SIG-M5 (cell line): ENCODE measurements at places on chromosomes 16 and 17.

- DNase-seq = no peak
Measured at GRCh38 chr17:28702026-28702751, 9.5 kb downstream of the PROCA1 start.

- DNase-seq = no peak
Measured at GRCh38 chr17:15287538-15288267, 22.6 kb upstream of the PMP22 start.

GRCh38 chr17:66191593-66192377, at the start of gene CEP112:
CEP112 (minus strand) TSS chr17:66192133.
- DNase-seq = no peak

DNA sequence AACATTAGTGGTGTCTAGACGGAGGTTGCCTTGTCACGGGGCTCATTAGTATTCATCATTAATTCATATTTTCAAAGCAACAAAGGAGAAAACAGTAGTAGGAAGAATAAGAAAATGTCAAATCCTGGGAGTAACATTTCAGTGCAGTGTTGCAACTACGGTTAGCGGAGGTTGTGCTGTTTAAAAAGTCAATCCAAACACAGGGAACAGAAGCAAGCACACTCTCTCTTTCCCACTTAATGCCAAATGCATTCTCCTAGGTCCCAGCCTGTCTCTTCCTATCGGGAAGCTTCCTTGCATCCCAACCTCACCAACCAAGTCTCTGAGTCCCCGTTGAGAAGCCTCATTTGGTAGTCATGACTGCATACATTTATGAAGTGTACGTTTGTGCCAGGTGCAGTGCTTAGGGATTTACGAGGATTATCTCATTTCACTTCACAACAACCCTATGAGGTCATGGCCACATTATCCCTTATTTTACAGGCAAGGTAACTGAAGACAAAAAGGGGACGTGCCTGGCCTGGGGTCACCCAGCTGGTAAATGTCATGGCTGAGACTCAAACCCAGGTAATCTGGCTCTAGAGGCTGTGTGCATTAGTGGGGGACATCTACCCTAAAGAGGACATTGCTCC, 283.6 kb upstream of the SALL1 start:
- DNase-seq = no peak

DNA sequence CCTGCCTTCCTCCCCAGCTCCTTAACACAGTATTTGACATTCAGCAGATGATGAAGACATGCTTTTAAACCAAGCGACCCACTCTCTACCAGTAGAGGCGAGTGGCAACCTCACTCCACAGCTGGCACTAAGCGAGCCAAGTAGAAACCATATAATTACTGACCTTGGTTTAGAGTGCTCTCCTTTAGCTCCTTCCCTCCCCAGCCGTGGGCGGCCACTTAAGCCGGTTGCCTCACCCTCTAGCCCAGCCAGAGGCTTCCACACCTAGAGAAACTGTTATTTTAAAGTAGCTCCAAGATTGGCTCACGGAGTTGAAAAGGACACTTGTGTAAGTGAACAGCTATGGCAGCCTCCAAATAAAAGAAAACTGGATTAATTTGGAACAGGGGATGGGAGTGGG, 109.1 kb upstream of the CRHR1 start:
- no peak for DNase-seq

DNA sequence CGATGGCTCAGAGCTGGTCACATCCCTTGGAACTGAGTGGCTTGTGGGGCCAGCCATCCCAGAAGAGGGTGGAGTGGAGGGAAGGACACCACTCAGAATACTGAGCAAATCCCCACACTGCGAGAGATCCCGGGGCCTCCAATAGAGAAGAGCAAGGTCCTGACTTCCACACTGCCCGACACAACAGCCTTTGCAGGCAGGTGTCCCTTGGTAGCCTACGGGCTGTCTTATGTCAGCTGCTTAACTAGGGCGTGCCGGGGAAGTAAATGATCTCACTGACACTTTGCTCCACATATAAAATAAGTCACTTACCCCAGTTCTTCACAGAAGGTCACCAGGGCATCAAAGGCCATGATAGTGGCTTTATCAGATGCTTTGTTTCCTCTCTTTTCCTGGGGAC, 16.1 kb downstream of the RECQL5 start:
- DNase-seq = no peak

- no peak for DNase-seq
Measured at GRCh38 chr17:38910325-38910724, 15.1 kb upstream of the LASP1NB start.

GRCh38 chr17:34813290-34813689, 148.0 kb downstream of the CCT6B start:
- no peak for DNase-seq

DNA sequence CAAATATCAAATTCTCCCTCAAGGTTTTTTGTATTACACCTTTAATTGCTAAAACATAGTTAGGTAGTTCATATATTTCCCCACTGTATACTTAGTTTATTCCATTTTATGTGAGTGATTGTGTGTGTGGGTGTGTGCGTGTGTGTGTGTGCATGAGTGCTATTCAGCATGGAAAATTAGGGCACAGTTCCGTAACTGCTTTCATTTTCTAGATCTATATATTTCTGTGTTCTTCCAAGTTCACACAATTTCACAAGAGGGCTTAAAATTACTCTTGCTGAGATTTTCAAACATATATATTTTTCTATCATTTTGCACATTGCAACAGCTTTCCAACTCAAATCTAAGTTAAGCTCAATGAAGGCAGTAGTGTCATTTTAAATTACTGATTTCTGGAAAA, 782.9 kb upstream of the SOX9 start:
- DNase-seq = no peak

- no peak for DNase-seq
Measured at GRCh38 chr16:16924613-16925012, 545.7 kb downstream of the NPIPA7 start.

GRCh38 chr17:56257075-56257474, 103.8 kb downstream of the ANKFN1 start:
- DNase-seq = no peak

DNA sequence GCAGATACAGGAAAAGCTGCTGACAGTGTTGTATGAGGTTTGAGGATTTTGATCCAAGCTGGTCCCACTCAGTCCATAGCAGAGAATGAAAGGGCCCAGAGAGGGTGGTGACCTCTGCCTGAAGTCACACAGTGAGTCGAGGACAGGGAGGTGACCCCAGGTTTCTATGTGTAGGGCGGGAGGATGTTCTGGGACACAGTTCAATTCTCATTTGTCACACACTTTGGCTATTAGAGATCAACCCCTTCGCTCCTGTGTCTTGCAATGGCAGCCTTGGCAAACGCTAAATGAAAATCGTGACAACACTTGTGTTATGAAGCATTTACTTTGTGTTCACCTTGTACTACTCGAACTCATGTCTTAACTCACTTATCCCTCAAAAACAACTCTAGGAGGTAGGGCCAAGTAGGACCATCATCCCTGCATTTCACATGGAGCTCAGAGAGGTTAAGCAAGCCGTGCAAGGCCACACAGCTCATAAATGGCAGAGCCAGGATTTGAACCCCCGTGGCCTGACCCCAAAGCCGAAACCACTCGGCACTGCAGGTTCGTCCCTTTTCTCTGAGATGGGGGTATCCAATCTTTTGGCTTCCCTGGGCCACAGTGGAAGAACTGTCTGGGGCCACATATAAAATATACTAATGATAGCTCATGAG, 10.2 kb downstream of the DEXI start:
- DNase-seq = no peak

- DNase-seq = no peak
Measured at GRCh38 chr17:47797797-47798196, 23.8 kb downstream of the OSBPL7 start.

GRCh38 chr17:63475491-63476412, 1.1 kb upstream of the ACE start:
- no peak for DNase-seq

DNA sequence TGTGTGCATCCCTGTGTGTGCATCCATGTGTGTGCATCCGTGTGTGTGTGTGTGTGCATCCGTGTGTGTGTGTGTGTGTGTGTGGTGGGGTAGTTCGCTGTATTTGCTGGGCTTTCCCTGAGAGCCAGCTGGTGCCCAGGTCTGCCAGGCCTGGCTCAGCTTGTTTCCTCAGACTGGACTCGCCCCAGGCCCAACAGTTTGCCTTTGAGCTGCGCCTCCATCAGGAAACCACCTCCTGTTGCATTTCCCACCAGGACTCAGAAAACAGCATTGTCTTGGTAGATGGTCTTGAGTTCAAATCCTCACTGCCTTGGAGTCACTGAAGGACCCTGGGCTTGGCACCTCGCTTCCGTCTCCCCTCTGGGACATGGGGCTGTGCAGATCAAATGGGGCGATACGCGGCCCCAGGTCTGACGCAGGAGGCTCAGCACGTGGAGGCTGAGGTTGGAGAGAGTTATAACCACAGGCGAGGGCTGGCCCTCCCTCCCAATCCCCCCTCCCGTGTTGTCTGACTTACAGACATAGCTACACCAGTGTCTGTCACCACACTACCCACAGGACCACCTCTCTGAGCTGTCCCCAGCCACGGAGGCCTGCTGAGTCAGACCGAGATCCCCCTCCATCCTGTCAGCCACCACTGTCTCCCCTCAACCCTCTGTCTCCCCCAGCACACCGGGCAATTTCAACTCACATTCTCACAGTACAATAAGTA, 4.7 kb downstream of the ITGAE start:
- no peak for DNase-seq

DNA sequence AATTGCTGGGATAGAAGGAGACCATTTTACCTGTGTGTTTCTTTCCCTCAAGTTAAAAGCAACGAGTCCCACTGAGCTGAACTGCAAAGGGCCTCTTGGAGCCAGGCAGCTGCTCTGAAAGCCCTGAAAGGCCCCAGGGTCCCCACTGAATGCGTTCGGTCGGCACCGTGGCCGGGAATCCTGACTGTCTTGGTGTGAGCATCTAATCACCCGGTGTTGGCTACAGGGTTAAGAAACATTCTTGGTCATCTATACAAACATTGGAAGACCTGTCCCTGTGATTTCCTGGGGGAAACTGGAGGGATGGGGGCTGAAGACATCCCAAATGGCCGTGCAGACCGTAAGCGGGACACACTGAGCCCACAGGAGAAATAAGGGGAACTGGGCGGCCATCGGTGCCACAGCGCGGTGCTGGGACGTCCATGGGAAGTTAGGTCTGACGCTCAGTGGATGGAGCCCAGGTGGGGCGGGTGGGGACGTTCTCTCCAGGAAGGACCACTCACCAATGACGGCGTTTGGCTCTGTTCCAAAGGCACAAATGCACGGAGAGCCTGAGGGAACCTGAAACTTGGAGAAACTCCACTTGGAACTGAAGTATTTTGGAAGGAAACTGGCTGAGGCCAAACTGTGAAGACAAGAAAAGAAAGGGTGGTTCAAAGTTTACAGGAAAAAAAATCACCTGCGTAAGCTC, 32.1 kb downstream of the WDR45B start:
- DNase-seq = no peak

- no peak for DNase-seq
Measured at GRCh38 chr16:80931801-80932707, 74.6 kb downstream of the CMC2 start.

- DNase-seq = no peak
Measured at GRCh38 chr17:62724398-62725146, 83.5 kb downstream of the MARCHF10 start.

DNA sequence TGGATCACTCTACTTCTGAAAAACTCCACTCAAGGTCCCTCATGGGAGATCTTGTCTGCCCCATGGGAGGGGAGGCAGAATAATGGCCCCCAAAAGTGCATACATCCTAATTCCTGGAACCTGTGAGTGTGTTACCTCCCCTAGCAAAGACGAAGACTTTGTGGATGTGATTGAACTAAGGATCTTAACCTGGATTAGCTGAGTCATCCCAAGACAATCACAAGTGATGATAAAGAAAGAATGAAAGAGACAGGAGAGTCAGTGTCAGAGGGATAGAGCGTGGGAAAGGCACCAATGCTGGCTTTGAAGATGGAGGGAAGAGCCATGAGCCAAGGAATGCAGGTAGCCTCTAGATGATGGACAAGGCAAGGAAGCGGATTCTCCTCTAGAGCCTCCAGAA, 374.7 kb upstream of the DYNLRB2 start:
- DNase-seq = no peak

GRCh38 chr17:48215583-48216139, 108.1 kb downstream of the SNX11 start:
- no peak for DNase-seq

DNA sequence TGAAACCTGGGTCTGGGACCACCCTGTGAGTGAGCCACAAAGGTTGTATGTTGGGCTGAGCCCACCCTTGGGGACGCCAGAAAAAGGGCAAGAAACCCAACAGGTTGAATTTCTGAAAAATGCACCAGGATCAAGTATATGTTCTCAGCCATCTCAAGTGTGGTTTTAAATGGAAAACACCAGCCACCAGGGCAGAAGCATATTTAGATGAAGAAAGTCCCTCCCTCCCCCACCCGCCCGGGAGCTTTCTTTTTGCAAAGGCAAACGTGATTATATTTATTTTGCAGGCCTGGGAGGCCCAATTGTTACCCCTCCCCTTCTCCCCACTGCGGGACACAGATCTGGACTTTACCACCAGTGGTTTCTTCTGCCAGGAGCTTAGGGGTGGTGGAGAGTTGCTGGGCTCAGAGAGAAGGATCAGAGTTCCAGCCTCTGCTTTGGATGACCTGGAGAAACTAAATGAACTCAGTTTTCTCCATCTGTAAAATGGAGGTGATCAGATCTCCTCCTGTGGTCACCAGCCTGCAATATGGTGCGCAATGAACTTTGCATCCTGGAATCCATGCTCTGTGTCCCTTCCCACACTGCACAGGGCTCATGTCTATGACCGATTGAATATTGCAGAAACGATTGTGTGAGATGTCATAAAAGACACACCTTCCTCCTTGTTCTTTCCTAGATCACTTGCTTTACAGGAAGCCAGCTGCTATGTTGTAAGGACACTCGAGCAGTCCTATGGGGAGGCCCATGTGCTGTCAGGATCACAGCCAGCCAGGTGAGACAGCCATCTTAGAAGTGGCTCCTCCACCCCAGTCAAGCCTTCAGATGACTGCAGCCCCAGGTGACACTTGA, 21.0 kb upstream of the NGFR start:
- no peak for DNase-seq

GRCh38 chr17:55720919-55721836, 1.5 kb downstream of the TMEM100 start:
- DNase-seq = no peak

- no peak for DNase-seq
Measured at GRCh38 chr17:50634224-50634914, at the start of gene ABCC3. ABCC3 (plus strand) TSS chr17:50634881; CDS start chr17:50634937, 56 bp downstream.

GRCh38 chr16:29876594-29877249, 13.7 kb upstream of the CDIPT start:
- DNase-seq = no peak

DNA sequence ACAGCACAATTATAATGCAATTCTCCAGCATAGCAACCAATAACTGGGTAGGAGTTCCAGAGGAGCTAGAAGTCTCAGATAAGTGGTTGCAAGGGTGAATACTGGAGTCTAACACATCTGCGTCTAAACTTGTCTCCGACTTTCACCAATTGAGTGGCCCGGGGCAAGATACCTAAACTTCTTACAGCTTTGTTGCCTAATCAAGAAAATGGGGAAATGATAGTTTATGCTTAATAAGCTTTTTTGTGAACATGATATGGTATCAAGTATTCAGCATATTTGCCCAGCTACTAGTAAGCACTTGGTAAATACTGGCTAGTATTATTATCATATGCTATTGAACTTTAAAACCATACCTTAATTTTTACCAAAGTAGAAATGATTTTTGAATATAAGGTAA, 183.5 kb downstream of the KCNJ2 start:
- DNase-seq = no peak
